ENCODE measurements at places on chromosomes 2 and 18. TPM values are rescaled to one million over a fixed set of nuclear protein-coding genes. Genes with fewer than 3 reads are reported as not detected.

FAM110C gene
- polyA plus RNA-seq = 6.2 TPM

TSPYL6 gene
- 0.05 TPM for polyA plus RNA-seq

KRTCAP3 gene
- 14.9 TPM for polyA plus RNA-seq

ABCG8 gene
- 0.59 TPM for polyA plus RNA-seq

REG3A gene
- not detected for polyA plus RNA-seq

KDSR gene
- polyA plus RNA-seq = 40.6 TPM

CIB4 gene
- polyA plus RNA-seq = 1.4 TPM

LTBP1 gene
- polyA plus RNA-seq = 59.9 TPM

PLGLB2 gene
- 4.3 TPM for polyA plus RNA-seq

DSG4 gene
- polyA plus RNA-seq = not detected

CABYR gene
- 3.2 TPM for polyA plus RNA-seq

HOXD9 gene
- polyA plus RNA-seq = 1.2 TPM

ASB18 gene
- polyA plus RNA-seq = 0.21 TPM

DNA sequence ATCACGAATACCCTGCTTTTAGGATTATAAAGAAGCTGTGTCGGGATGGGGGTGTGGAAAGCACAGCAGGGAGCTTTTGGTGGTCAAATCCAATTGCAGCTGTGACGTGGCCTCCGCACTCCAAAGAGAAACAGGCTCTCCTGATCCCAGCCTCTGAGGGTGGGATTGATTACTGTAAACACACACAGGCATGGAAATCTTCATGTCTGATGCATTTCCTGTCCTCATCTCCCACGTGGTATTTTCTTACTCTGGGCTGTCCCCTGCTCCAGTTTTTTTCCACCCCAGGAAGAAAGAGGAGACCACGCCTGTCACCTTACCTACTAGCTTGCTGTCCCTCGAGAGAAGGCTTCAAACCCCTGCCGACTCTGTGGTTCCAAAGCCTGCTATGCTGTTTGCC, 22.7 kb downstream of the RNF152 start:
- DNase-seq = peak; percentile 36

- DNase-seq = no peak
Observed at GRCh38 chr2:20384953-20385352, 34.3 kb upstream of the PUM2 start.

DNA sequence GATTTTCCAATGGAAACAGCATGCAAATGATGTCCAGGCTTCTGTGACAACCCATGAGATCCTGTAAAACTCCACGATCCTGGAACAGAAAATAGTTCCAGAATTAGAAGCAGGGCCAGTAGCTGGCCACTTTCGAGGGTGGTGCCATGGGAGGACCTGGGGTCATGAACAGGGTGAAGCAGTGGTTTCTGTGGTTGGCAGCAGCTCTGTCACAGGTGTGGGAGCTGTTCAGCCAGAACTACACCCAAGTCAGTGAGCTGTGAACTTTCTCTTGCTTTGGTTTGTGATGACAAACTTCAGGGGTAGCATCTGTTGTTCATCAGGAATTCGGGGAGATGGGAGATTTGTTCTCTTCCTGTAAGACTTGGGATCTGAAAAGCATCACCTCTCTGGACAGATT, 314.4 kb upstream of the NT5C1B start:
- no peak for DNase-seq

DNA sequence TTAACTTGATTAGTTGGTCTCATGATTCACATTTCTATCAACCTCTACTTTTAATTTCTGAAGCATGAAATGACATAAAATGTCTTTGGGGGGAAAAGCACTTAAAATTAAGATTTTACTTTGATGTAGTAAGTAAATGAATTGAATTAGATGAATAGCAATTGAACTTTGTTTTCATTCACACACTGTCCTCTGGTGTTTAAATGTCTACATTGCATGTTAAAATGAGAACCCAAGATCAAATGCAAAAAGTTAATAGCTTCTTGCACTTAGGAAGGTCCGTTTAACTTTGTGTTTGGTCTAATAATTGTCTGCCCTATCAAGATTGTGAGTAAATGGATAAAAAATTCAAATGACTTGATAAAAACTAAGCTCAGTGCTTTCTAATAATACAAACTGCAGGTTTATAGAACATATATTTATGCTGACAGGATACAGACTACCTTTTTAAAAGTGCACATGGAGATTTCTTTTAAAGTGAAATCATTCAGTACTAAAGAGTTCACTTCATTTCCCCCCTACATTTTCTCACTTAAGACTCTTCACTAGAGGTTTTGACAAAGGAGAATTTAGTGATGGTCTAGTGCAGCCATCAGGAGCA, 156.2 kb upstream of the NABP1 start:
- no peak for DNase-seq

DNA sequence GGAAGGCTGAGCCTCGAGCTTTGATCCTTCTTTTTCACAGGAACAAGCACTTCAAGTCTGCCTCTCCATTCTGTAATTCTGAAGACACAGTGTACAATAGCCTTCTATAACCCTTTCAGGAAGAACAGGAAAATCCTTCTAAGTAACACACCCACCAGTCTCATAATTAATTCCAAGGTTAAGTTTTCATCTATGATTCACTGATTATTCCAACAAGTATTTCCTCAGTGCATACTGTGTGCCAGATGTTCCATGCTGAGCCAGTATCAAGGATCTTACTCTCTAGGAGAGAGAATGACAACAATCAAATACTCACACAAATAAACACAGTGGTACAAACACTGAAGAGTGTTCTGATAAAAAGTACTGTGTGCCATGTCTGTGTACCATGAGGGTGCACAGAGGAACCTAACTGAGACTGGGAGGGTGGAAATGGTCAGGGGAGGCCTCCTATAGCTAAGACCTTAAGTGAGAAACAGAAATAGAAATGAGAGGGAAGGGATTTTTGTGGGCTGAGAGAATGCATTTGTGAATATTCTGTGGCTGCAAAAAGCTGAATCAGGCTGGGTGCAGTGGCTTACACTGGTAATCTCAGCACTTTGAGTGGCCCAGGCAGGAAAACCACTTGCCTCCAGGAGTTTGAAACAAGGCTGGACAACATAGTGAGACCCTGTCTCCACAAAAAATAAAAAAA, 7.3 kb upstream of the MTLN start:
- no peak for DNase-seq

DNA sequence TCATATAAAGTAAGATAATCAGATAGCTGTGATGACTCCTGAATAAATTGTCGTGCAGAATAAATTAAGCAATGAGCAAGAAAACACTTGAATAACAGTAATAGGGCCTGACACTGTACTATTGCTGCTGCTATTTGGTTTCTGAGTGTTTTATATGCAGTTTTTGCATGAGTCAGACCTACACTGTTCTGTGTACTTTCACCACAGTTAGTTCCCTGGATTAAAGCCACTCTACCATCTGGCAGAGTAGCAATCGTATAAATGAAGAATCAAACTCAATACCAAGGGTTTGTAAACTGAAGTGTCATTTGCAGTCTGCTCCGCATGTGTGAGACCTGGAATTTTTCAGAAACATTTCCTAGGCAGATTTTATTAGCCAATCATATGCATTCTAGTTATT, 398.6 kb upstream of the CDH7 start:
- no peak for DNase-seq

GRCh38 chr18:48838921-48839818, 111.6 kb downstream of the SMAD7 start:
- DNase-seq = no peak

- no peak for DNase-seq
Observed at GRCh38 chr2:139964721-139965440, 1184.7 kb upstream of the NXPH2 start.

DNA sequence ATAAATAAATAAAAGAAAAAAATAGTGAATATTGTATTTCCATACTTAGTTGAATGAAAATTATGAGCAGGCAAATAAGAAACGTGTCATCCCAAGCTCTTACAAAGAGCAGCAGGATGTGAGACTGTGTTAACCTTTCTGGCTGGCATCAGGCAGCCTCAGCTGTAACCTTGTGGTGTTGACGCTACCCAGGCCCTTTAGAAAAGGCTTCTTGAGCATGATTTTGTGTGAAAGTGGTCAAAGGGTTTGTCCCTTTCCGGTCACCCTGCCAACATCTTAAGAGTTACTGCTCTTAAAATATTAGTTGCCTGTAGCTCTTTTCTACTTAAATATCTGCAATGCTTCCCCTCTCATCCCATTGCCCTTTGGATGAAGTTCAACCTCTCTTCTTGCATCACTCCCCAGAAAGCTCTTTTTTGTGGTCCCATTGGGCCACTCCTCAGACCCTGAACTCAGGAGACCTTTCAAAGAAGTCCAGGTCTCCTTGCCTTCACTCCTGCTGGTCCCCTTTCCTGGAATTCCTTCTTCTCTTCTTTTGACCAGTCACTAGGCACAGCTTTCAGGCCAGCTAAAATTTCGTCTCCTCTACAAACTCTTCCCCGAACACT, 35.0 kb downstream of the RHOB start:
- DNase-seq = no peak

- no peak for DNase-seq
Observed at GRCh38 chr2:112705575-112705974, 15.2 kb upstream of the NT5DC4 start.

DNA sequence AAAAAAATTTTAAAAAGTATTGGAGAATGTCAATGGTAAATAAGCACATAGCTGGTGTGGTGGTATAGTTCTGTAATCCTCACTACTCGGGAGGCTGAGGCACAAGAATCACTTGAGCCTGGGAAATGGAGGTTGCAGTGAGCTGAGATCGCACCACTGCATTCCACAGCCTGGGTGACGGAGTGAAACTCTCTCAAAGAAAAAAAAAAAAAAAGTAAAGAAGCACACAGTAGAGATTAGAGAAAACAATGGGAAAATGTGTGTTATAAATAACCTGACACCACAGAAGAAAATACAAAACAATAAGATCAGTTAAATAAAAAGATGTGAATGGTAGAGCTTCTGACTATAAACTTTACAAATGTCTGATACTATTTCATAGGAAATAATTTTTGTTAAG, 163.7 kb upstream of the WDSUB1 start:
- DNase-seq = no peak

GRCh38 chr2:223648755-223649154, 46.6 kb upstream of the SCG2 start:
- no peak for DNase-seq

DNA sequence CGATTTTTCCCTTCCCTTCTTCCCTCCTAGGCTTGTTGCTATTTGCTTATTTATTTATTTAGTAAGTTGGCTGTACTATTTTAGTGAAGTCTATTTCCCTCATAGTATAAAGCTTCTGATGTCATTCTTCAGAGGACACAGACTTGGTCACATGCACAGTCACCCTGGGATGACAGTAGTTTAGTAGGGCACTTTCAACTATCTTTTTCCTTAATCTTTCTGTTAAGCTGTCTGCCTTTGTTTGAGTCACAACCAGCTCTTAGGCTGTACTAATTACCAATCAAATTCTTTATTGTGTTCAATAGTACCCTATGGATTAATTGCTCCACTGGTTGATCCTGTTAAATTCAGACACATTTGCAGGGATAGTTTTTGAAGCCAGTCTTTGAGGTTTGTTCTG, 26.9 kb upstream of the RAB31 start:
- no peak for DNase-seq

DNA sequence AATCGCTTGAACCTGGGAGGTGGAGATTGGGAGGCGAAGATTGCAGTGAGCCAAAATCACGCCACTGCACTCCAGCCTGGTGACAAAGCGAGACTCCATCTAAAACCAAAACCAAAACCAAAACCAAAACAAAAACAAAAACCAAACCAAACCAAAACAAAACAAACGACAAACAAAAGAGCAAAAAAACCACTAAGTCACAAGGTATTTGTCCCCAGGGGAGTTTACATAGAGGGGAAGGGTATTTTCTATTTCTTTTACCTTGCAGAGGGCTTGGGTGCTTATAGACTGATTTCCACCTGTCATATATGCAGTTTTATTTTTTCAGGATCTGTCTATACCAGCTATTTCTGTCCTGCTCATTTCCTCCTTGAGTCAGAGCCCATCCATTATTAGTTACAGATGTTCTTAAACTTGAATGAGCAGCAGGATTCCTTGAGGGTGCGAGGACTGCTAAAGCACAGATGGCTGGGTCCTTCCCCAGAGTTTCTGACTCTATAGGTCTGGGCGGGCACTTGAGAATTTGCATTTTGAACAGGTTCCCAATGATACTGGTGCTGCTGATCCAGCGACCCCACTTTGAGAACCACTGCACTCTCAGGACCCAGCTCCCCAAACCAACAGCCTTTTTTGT, 102.2 kb upstream of the UXS1 start:
- no peak for DNase-seq

DNA sequence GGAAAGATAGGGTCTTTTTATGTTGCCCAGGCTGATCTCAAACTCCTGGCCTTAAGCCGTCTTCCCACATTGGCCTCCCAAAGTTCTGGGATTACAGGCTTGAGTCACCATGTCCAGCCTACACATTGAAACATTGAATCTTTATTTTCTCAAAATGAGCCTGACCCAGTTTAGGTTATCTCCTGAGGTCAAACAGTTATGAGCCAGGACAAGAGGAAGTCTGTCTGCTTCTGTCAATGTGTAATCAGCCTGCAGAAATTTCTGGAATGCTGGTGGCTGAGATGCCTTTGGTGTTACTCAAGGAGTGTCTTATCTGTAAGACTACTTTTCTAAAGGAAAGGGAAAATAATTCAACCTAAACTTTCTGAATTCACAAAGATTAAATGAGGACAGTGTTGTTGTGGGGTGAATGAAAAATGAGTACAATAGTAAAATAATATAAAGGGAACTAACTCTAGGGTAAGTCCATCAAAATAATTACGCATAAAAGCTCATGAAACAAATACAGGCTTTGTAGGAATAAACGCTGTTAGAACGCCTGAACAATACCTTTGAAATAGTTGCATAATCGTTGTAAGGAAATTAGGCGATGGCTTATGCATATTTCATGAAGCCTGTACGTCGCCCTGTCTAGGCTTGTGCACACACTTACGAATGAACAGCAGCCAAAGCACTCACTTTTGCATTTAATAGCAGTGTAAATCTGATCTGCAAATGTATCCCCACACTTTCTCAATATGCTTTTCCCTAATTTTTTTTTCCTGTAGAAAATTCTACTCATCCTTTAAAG, 260.8 kb downstream of the RDH14 start:
- no peak for DNase-seq

- no peak for DNase-seq
Observed at GRCh38 chr18:45764000-45764686, 40.2 kb downstream of the SLC14A1 start.

- DNase-seq = no peak
Observed at GRCh38 chr2:72619626-72620025, 206.2 kb downstream of the EXOC6B start.

GRCh38 chr2:126769118-126769517, 113.2 kb downstream of the GYPC start:
- DNase-seq = no peak

DNA sequence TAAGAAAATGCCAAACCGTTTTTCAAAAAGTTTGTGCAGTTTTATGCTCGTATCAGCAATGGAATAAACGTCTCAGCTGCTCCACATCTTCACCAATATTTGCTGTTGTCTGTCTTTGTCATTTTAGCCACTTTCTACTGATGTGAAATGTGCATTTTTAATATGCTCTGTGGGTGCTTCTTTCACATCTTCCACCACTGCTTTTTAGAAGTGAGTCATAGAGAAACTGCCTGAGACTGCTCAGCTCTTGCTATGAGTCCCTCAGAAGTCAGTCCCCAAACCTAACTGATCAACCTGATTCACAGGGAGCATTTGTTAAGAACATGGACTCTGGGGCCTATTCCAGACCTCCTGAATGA, 41.0 kb upstream of the EPC2 start:
- no peak for DNase-seq

GRCh38 chr2:27809761-27810241, 38.3 kb downstream of the MRPL33 start:
- no peak for DNase-seq

GRCh38 chr2:229081411-229081810, 189.7 kb downstream of the PID1 start:
- DNase-seq = no peak

Measured in right lung (tissue), 10 donors.